ENCODE measurements at places on chromosomes 2 and 18.

DNA sequence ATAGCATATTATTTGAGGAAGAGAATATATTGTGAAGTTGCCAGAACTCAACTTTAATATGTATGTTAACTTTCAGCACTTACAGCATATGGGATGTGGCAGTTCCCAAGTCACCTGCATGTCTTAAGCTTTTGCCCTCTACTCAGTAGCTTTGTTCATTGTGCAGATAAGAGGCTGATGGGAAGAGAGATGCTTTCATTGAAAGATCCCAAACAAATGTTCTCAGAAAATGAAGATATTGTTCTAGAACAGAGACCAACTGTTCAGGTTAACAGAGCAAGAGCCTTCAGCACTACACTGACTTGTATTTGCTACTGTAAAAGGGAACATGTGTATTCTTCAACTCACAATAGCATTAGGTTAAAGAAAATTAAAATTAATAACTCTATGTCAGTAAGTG is 28.1 kb downstream of the GAREM1 start:
- peak; percentile 69 for DNase-seq

- no peak for DNase-seq
These were observed 11.6 kb upstream of the SCN2A start for GRCh38 chr2:165227571-165227970.

DNA sequence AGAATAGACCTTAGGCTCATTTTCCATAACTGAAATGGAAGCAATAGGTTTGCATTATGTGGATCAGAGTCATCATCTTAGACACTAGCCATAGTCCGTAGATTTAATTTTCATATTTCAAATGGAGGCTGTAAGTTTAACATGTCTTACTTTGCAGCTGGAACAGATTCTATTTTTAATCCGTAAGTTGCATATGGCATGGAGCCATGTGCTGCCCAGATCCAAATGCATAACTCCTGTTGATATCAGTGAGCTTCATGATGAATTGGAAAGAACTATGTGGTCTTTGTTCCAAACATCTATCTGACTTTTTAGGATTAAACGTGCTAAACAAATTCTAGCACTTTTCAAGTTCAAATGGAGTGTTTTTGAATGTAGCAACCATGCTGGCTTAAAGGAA is 43.4 kb downstream of the MEIS1 start:
- no peak for DNase-seq

- DNase-seq, result no peak
These were observed 96.8 kb downstream of the SPHKAP start for GRCh38 chr2:228084717-228085116.

- no peak for DNase-seq
These were observed 7.9 kb downstream of the DYSF start for GRCh38 chr2:71461304-71461671.

- DNase-seq, result no peak
These were observed 4.1 kb downstream of the ABCG8 start for GRCh38 chr2:43842866-43843226.

- no peak for DNase-seq
These were observed 4.8 kb downstream of the REG1A start for GRCh38 chr2:79124907-79125720.

DNA sequence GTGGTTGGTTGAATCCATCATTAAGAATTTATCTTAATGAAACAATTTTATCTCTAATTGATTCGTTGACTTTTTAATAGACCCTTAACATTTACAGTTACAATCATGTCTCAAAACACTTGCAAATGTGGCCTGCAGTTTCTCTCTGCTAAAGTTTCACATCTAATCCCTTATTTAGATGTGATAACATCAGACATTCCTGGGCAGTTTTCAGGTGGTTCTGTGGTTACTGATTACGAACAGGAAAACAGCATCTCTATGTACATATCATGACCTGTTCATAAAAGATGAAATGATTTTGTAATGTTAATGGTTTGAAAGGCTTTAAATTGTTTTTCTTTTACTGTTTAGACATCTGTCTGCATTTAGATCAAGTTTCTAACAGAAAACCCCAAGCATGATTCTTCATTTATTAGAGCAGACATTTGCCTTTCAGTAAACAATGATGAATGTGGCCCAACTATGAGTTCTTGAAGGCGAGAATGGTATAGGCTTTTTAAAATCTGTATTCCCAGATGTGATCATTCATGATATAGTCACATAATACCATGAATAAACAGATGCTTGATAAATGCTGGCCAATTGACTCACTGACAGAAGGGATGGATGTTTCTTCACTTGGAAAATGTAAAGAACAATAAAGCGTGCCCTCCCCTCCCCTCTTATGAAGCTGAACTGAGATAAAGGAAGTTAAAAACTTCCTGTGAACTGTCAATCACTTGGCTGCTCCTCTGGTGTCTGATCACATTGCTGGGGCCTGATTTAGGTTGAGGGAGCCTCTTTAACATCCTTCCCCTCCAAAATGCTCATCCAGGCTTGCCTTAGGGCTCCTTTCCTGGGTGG is 3.5 kb downstream of the CAPN14 start:
- DNase-seq, result no peak

DNA sequence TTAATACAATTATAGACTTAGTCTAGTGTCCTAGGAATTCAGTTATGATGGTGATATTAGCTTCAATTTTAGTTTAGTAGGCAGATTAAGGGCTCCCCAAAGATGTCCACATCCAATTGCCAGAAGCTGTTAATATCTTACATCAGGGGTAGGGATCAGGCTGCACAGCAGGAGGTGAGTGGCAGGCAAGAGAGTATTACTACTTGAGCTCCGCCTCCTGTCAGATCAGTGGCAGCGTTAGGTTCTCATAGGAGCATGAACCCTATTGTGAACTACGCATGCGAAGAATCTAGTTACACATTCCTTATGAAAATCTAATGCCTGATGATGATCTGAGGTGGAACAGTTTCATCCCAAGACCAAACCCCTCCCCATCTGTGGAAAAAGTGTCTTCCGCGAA is 54.9 kb downstream of the NYAP2 start:
- DNase-seq, result no peak

- no peak for DNase-seq
These were observed 46.7 kb downstream of the CD226 start for GRCh38 chr18:69900941-69901340.

DNA sequence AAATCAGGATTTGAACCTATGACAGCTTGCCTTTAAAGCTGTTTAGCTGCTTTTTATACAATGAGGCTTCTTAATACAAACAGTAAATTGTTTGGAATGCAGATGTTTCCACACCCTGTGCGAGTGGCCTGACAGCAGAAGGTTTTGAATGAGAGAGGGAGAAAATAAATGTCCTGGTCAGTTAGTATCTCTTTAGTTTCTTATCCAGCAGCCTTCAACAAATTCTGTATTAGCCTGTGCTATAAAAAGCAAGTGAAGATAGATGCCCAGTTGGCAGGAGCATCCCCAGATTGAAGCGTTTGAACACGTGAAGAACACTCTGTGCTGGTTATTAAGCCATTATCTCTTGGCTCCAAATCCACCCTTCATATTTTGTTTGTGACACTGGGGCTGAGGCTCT is 70.6 kb downstream of the CERS6 start:
- DNase-seq, result no peak

All from midbrain (tissue), 1 donor.